ENCODE measurements at places on chromosomes 6 and 20.

- no peak for DNase-seq
Observed at GRCh38 chr6:12818324-12818723, 101.8 kb downstream of the PHACTR1 start.

DNA sequence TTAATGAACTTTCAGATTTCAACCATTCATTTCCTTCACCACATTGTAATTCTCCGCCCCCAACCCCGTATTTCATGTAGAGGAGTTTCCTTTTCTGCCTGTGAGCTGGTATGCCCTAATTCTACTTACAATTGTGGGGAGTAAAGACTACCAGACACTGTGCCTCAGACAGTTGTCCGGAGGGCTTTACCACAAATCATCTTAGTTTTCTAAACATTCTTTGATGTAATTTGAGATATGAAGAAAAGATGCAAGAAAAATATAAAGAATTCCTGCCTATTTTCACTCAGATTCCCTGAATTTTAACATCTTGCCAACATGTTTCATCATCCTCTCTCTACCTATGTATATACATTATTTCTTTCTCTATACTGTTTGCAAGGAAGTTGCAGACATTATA lies 28.3 kb upstream of the LOC128125822 start:
- no peak for DNase-seq

DNA sequence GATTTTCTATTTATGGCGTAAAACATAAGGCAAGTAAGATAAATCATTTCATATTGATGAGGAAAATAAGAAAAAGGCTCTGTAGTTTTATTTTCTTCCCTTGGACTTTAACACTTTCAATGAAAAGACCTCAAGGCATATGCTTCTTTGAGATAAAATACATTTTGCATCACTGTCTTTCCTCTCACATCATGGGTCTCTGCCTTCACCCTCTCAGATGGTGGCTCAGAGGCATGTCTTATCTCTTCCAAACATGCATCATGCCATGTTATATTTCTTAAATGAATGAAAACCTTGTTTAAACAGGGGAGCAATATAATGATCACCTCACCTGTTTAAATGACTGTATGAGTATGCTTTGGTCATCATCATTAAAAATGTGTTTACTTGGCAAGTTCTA lies 59.3 kb downstream of the PRL start:
- DNase-seq = no peak

DNA sequence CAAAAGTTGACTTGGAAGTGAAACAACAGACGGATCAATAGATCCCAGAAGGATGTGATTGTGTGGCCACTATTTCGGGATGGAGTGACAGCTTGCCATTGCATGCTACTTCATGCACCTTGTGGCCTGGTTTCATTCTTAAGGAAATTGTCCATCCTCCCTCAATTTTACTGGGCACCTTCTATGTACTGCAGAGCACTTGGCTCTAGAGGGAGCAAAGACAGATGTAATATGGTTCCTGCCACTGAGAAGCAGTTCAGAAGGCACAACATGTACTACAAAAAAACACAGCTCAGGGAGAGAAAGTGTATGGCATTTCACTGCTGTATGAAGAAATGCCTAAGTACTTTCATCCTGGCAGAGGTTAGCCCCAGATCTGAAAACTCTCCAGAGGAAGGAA lies 91.9 kb downstream of the FOXA2 start:
- DNase-seq = no peak
